Aorta (tissue), 5 donors: ENCODE measurements at places on chromosomes 2 and 18. TPM values are rescaled to one million over a fixed set of nuclear protein-coding genes. Genes with fewer than 3 reads are reported as not detected.

- no peak for DNase-seq
- H3K27me3 ChIP-seq = no peaks in the 10 kb centered on the region
- no peaks in the 10 kb centered on the region for H3K36me3 ChIP-seq
- no peaks in the 10 kb centered on the region for H3K4me1 ChIP-seq
Measured at GRCh38 chr2:173823543-173823939, 141.6 kb downstream of the SP3 start.

DNA sequence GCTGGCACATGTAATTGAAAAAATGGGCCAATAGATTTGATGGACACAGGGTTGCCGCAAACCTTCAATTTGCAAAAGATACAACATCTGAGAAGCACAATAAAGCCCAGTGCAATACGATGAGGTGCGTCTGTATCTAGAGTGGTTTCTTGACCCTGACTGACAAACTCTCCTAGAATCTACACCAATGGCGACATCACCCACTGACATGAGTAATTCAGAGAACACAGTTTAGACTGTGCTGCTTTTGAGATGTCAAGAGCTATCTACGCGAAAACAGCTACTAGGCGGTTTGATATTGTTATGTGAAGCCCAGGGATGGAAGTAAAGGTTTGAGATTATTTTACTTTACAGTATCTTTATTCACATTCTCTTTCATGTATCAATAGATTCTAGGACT lies 104.9 kb downstream of the EIPR1 start:
- no peak overlapping the region for H3K27ac ChIP-seq
- no peaks in the 10 kb centered on the region for H3K4me1 ChIP-seq
- H3K4me3 ChIP-seq = no peak overlapping the region
- no peaks in the 10 kb centered on the region for H3K27me3 ChIP-seq
- DNase-seq = no peak

- H3K4me3 ChIP-seq = no peak overlapping the region
- H3K27me3 ChIP-seq = no peaks in the 10 kb centered on the region
- H3K27ac ChIP-seq = no peak overlapping the region
- no peaks in the 10 kb centered on the region for H3K36me3 ChIP-seq
- DNase-seq = no peak
- H3K4me1 ChIP-seq = no peaks in the 10 kb centered on the region
Measured at GRCh38 chr18:31581498-31582197, 10.0 kb upstream of the TTR start.

The LIMS3 gene
- 21.7 TPM for total RNA-seq

The GALR1 gene
- 0.24 TPM for total RNA-seq

The SNRPD1 gene
- 21.0 TPM for total RNA-seq

The MXD1 gene
- 33.4 TPM for total RNA-seq

The TTL gene
- 46.6 TPM for total RNA-seq

GRCh38 chr2:160275656-160276055 lies 75.6 kb upstream of the ITGB6 start:
- no peaks in the 10 kb centered on the region for H3K4me1 ChIP-seq
- no peak for DNase-seq

DNA sequence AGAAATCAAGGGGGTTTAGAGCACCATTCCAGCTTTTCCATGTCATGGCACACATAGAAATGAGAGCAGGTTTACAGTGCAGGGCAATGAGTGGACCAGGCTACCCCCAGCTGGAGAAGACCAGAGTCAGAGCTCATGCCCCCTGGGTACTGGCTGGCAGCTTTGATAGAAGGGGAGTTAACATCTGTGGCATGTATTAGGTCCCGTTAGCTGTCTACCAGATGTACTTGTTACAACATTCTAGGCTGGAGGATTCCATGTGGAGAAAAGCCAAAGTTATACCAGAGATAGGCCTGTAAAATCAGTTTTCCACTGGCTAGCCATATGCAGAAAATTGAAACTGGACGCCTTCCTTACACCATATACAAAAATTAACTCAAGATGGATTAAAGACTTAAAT lies 109.2 kb downstream of the CCDC85A start:
- H3K27ac ChIP-seq = no peak overlapping the region
- no peaks in the 10 kb centered on the region for H3K27me3 ChIP-seq
- no peak for DNase-seq
- no peaks in the 10 kb centered on the region for H3K4me1 ChIP-seq

DNA sequence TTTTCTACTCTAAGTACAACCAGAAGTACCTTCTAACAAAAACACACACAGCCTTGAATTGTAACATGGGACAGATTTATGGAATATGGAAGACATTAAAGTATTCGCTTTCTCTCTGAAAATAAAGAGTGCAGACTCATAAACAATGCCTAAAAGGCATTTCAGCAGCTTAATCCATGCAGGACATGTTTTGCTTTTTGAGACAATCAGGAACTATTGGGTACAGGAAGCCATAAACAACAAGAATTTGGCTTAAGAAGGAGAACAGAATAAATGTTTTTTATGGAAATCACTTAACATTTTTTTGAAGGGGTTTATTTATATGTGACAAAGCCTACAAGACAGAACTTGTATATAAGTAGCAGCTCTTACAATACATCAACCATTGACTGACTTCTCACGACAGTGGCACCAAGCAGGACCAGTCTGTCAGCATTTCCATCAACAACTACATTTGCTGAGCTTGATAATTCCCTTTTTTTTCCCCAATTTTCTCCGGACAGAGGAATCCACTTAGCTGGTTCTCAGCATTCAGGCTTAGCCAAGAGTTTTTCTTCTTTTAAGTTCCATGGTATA lies 140.1 kb downstream of the EXOC6B start:
- H3K27ac ChIP-seq = no peak overlapping the region
- no peaks in the 10 kb centered on the region for H3K4me1 ChIP-seq
- DNase-seq = no peak
- no peaks in the 10 kb centered on the region for H3K36me3 ChIP-seq
- H3K27me3 ChIP-seq = no peaks in the 10 kb centered on the region

- no peak overlapping the region for H3K27ac ChIP-seq
- H3K36me3 ChIP-seq = no peaks in the 10 kb centered on the region
- no peak overlapping the region for H3K4me3 ChIP-seq
- H3K4me1 ChIP-seq = no peaks in the 10 kb centered on the region
Measured at GRCh38 chr2:220310451-220310861, 683.0 kb downstream of the SLC4A3 start.

DNA sequence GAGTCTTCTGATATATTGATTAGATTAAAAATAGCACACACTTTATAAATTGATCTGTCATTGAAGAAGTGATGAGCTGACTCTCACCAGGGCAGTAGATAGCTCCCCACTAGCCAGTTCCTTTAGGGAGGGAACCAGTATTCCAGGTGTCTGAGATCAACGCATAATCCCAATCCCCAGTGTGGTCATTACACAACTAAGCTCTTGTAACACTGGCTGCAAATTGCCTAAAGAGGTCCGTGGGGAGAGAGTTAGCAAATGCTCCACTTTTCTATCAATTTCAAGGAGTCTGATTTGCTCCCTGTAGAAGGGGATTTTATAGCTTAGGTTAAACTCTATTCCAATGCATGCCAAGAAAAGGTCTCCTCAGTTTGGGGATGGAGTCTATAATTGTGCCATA lies 7.7 kb downstream of the SLC14A1 start:
- H3K27me3 ChIP-seq = no peaks in the 10 kb centered on the region
- no peaks in the 10 kb centered on the region for H3K4me1 ChIP-seq
- no peak for DNase-seq
- H3K27ac ChIP-seq = no peak overlapping the region

The SERPINB13 gene
- total RNA-seq = not detected

DNA sequence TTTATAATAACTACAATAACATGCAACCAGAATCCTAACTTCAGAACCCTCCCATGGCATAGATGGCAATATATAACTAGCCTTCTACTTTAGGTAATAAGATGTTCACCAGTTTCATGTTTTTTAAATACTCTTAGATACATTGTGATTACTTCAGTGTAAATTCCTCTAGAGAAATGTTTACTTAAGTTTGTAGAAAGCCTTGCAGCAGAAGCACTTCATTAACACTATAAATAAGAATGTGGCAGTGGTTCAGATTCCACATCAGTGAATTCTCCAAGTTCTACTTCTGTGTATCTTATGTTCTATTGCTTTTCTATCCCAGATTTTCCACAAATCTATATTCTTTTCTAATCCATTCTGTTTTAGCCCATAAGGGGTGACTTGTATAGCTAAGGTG lies 1.2 kb upstream of the RAD51AP2 start:
- no peak for DNase-seq
- no peaks in the 10 kb centered on the region for H3K36me3 ChIP-seq
- no peak overlapping the region for H3K4me3 ChIP-seq
- H3K27me3 ChIP-seq = no peaks in the 10 kb centered on the region
- H3K4me1 ChIP-seq = no peaks in the 10 kb centered on the region
- no peak overlapping the region for H3K27ac ChIP-seq

The MTCL1 gene
- 14.2 TPM for total RNA-seq

The INPP4A gene
- 36.8 TPM for total RNA-seq

The ANKAR gene
- total RNA-seq = 27.2 TPM

DNA sequence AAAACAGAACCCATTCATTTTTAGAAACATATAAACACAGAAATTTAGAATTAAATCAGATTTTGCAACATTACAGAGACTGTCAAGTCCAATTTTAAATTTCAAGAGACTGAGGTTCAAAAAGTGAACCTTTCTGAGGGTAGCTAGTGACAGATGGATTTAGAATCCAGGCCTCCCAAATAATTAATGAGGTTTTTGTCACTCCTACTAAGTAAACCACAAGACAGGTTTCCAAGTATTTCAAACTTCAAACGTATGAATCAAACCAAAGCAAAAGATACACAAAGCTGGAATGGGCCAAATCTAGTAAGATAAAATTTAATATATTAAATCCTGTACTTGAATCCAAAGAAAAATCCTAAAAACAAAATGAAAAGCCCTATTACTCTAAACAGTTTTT lies 25.3 kb downstream of the PPP4R3B start:
- no peak for DNase-seq
- H3K27me3 ChIP-seq = no peaks in the 10 kb centered on the region
- H3K36me3 ChIP-seq = no peaks in the 10 kb centered on the region
- H3K27ac ChIP-seq = no peak overlapping the region

DNA sequence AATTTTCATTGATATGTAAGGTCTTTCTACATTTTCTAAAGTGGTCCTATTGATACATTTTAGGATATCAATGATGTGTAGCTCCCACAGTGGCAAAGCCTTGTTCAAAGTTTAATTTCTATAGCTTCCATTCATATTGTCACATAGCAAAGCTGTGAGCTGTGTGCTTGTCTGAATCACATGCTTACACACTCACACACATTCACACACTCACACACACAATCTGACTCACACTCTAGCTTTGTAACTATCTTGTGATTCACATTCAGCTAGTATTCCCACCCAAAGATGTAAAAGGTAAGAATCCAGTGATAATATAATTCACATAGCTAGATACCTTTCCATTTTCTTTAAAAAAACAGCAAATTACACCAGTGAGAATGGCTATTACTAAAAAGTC lies 58.7 kb downstream of the MAPRE2 start:
- no peak overlapping the region for H3K27ac ChIP-seq
- H3K27me3 ChIP-seq = no peaks in the 10 kb centered on the region
- no peak overlapping the region for H3K4me3 ChIP-seq
- peaks cover 2% of the 10 kb centered on the region for H3K4me1 ChIP-seq
- H3K36me3 ChIP-seq = no peaks in the 10 kb centered on the region
- no peak for DNase-seq

The IL1A gene
- total RNA-seq = not detected

DNA sequence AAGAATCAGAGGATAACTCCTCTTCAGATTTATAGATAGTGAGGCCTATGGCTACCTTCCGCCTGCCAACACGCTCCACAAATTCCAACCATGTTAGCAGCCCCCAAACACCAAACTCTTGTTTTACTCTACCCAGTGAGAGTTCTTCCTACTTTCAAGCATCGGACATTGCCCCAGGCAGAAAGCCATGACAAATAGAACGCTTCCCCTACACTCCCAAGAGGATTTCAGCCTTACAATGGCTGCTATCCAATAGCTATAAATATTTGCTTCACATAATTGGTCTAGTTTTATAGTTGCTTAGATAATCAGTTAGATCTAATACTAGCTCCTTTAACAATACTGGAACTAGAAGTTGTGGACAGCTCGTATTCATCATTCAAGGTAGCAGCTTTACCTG lies 503.4 kb upstream of the VRK2 start:
- no peaks in the 10 kb centered on the region for H3K36me3 ChIP-seq
- H3K27ac ChIP-seq = no peak overlapping the region
- H3K4me1 ChIP-seq = no peaks in the 10 kb centered on the region
- no peak overlapping the region for H3K4me3 ChIP-seq
- DNase-seq = no peak

DNA sequence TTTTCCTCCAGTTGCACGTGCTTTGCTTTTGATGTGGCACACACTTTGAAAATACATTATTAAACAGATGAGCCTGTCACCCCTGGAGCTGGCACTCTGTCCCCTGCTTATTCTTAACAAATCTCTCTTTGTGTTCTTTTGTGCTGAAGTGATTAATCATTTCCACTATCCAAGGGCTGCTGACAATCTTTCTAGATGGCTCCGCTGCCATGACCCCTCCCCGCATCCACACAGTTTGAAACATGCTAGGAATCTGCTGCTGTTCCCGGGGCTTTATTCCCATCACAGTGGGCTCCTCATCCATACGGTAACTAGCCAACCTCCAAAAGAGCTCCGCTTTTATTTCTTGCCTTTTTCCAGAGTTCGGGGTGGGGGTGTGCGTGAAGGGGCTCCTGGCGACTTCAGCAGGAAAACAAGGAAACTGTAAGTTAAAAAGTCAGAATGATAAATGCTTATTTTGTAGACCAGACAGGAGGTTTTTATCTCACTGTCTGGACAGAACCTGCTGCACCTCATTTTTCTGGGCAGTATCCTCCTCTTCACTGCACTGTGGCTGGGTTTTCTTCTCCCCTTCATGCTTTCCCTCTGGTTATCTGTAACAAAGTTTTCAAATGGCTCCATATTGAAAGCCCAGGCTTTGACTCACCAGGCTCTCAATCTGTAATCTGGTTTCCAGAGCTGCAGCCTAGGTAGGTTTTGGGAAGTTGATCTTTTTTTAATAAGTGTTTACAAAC lies 319.7 kb downstream of the AFF3 start:
- H3K27ac ChIP-seq = no peak overlapping the region
- H3K36me3 ChIP-seq = no peaks in the 10 kb centered on the region
- no peak overlapping the region for H3K4me3 ChIP-seq
- no peak for DNase-seq
- no peaks in the 10 kb centered on the region for H3K4me1 ChIP-seq

DNA sequence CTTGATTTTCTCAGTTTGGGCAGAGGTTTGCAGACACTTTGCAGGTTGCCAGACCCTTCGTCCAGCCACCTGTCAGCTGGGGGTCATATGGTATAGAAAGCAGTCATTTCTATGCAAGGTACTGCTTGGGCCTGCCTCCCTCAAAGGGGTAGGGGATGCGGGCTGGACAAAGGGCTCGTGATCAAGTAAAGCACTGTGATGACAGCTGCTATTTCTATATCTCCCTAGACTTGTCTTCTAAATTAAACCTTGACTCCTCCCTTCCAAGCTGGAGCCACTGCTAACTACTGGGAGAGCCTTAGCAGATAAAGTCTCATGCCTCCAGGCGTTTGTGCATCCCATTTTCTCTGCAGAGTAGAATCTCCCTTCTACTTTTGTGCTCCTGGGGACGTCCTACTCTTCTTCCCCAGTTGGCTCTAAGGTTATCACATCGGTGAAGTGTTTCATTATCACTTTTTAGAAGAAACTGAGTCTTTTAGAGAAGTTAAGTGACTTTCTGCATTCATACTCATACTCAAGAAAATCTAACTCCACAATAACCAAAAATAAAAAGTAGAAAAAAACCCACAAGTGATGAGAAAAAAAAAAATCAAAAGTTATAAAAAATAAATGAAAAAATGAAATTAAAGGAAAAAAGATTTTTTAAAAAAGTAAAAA lies 710 bp upstream of the XRCC5 start:
- H3K36me3 ChIP-seq = no peaks in the 10 kb centered on the region
- H3K27ac ChIP-seq = no peak overlapping the region
- DNase-seq = no peak
- no peaks in the 10 kb centered on the region for H3K27me3 ChIP-seq
- peaks cover 2% of the 10 kb centered on the region for H3K4me1 ChIP-seq

The RND3 gene
- 24.9 TPM for total RNA-seq

The RAB27B gene
- total RNA-seq = 1.3 TPM
